ENCODE measurements at places on chromosomes 1 and 21.
A peak's percentile ranks its signal among the peaks of the same experiment; 100 is the strongest.

DNA sequence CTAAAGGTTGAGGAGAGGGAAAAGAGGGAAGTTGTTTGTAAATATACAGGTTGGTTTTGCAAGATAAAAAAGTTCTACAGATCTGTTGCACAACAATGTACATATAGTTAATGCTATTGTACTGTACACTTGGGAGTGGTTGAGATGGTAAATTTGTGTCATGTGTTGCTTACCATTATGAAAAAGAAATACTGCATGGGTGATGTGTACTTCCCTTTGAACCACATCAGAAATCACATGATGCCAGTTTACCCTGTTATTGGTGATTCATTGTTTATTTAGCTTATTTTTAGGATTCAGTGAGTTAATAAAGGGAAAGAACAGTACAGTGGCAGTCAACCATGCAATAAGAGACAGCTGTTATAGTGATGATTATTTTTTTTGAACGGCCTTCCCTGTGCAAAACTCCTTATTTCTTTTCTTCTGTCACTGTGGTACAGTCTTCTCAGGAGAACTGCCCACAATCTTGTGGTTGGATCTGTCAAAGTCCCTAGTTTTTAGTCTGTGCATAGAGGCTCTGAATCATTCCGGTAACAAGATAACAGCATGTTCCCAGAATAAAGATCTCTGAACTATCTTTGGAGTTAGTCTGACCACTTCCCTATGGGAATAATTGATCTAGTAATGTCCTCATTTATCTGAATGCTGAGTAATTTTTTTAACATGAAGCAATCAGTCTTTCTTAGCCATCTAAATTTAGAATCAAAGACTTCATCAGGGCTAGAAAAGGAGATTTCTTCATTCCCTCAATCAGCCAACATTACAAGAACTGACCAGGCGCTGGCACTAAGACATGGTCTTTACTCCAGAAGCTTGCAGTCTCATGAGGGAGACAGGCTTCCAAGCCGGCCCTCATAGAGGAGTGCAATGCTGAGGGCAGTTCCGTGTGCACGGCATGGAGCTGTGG lies 84.2 kb downstream of the SH3GLB1 start:
- peak; percentile 91 for DNase-seq

GRCh38 chr1:53314606-53315005 lies 13.3 kb downstream of the LRP8 start:
- no peak for DNase-seq

- DNase-seq: no peak
Measured at GRCh38 chr1:114189398-114189797, 35.7 kb upstream of the SYT6 start.

- no peak for DNase-seq
Measured at GRCh38 chr21:16797966-16798365, 714.9 kb upstream of the CXADR start.

GRCh38 chr1:29396438-29397255 lies 160.3 kb downstream of the PTPRU start:
- peak; percentile 13 for DNase-seq

DNA sequence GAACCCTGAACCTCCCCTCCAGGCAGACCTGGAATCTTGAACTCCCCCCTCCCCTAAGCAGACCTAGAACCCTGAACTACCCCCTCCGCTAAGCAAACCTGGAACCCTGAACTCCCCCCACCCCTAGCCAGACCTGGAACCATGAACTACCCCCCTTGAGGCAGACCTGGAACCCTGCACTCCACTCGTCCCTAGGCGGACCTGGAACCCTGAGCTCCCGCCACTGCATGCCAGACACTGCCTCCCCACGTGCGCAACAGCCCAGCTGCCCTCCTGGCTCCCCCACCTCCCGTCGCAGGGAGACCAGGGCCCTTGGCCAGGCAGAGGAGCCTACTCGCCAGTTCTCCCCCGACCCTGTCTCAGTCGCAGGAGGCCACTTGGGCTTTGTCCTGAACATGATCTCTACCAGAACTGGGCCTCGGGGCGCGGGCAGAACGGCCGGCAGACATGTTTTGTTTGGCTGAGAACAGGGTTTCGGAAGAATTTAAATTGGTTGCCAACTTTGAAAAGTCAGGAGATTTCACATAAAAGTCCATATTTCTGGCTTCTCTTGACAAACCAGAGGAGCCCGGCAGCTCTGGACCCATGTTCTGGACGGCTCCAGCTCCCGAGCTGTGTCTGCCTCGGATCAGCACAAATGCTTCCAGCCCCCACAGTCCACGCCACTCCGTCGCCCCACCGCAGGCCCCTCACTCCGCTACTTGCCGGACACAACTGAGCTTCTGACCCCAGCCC lies 9.2 kb upstream of the PLEKHG5 start:
- DNase-seq: no peak

GRCh38 chr21:8990326-8991087 lies 1530.9 kb upstream of the TPTE start:
- no peak for DNase-seq

DNA sequence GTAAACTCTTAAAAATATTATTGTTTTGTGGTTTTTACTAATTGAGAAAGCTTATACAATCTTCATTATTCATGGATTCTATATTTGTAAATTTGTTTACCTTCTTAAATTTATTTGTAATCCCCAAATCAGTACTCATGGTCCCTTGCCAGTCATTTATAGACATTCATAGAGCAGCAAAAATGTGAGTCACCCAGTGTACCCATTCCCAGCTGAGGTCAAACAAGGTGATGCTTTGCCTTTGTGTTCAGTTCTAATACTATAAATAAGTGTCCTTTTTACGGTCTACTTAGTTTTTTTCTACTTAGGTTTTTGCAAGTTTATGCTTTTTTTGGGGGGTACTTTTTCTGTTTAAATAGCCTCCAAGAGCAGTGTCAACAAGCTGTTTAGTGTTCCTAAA lies 36.1 kb downstream of the SORT1 start:
- DNase-seq: peak; percentile 46

DNA sequence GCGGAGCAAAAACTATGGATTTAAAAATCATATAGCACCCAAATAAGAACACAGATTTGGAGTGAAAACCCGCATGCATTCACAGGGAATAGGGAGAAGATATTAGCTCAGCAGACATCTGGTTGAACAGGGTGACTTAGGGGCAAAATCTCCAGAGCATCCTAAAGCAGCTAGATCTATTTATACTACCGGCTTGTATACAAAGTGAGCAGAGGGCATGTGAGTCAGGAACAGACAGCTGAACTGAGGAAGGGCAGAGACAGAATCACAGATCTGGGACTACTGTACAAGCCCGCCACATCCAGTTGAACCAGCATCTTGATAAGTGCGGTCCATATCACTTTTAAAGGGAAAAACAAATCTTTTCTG lies 35.2 kb upstream of the EXOSC10 start:
- DNase-seq: peak; percentile 75

DNA sequence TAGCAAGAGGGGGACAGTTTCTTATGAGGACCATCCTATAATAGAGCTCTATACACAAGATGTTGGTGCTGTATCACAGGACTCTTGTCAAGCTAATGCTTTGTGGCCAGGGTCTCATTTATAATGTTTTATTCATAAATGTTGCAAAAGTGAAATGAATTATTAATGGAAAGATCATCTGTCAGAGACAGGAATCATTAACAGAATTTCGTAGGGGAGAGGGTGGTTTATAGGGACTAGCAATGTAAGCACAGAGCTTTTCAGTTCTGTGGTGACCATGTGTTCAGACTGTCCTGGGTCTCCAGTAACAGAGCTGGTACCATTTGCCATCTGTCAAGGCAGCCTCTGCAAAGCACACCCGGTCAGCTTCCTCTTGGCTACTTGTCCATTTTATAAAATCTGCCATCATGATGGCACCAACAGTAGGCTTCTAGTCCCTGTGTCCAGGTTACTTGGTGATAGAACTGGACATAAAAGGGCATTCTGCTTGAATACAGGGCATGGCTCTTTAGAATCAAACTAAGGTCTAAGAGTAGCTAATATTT lies 36.2 kb downstream of the LPAR3 start:
- no peak for DNase-seq

GRCh38 chr21:25583370-25584130 lies 23.7 kb downstream of the MRPL39 start:
- no peak for DNase-seq

DNA sequence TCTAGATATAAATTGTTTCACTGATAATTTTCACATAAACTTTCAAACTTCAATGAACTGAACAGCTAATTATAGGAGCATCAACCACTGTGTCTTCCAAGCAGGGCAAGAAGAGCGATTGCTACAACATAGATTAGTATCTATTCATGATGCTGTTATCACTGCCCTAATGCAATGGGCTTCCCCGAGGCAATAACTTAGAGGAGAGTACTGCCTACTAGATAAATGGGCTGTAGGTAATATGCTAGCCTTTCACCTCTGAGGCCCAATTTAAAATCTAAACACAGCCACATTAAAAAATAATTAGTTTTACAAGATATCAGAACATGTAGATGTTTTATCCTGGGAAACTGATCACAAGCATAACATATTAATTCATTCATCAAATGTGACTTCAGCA lies 318.0 kb downstream of the VAV3 start:
- DNase-seq: no peak

GRCh38 chr1:157142201-157142600 lies 4.0 kb upstream of the ETV3 start:
- DNase-seq: no peak

- DNase-seq: no peak
Measured at GRCh38 chr1:56268519-56269140, 310.7 kb downstream of the PLPP3 start.

GRCh38 chr1:210129759-210130158 lies 102.8 kb upstream of the SERTAD4 start:
- DNase-seq: no peak

GRCh38 chr1:56448529-56449300 lies 130.6 kb downstream of the PLPP3 start:
- no peak for DNase-seq

GRCh38 chr1:62361431-62361830 lies 42.2 kb upstream of the KANK4 start:
- peak; percentile 33 for DNase-seq

DNA sequence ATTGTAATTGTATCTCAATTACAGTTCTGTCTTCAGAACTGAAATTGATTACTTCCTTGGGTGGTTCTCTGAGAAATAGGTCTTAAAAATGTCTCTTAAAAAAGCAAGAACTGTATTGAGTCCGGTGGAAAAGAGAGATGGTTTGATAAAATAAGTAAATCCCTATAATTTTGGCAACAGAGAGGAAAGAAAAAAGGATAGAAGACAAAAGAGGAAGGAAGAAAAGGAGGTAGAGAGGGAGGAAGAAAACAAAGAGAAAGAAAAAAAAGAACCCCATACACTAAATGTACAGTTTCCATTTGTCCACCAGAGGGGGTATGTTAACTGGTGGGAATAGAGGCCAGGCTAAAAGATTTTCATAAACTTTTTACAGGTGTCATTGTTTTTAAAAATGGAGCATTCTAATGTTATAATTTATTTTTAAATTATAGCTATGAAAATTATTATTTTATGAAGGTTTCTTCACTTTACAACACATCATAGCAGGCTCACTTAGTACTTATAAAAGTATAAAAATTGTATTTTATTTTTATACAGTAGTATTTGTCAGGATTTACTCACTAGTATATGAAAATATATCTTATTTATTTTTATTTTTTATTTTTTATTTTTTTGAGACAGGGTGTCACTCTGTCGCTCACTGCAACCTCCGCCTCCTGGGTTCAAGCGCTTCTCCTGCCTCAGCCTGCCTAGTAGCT lies 2.1 kb upstream of the UBE2T start:
- peak; percentile 64 for DNase-seq

DNA sequence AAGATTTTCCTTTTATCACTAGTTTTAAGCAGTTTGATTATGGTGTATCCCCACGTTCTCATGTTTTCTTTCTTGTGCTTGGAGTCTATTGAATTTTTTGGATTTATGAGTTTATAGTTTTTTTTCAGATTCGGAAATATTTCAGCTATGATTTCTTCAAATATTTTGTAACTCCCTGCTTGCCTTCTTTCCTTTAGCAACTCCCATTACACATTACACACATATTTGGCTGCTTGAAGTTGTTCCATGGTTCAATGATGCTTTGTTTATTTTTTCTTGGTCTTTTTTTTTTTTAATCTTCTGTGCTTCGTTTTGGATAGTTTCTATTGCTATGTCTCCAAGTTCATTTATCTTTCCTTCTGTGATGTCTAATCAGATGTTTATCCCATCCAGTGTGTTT lies 48.5 kb upstream of the WARS2 start:
- DNase-seq: no peak

- DNase-seq: no peak
Measured at GRCh38 chr1:245717611-245718010, 562.8 kb downstream of the KIF26B start.

DNA sequence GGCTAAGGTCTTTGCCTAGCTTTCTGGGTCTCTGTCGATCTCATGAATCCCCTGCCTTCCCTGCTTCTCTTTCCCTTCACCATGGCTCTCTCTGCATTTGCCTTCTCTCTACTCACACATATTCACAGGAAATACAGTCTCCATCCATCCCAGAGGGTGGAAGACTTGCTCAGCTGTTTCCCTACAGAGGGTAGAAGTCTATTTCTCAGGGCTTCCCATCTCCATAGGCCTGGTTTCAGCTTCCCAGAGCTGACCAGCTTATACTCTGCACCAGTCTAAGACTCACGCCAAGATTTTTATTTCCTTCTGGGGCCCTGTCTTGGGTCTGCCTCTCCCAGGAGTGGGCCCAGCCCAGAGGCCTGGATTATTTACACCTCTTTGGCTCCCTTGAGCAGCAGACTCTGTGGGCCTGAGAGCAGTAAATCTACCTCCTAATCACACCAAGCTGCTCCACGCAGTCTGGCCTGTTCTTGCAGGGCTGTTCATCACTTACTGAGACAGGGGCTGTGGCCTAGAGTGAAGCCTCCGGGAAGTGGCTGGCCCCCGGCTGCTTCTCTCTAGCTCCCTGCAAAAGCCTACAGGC lies 102.5 kb downstream of the PLXNA2 start:
- DNase-seq: no peak

GRCh38 chr1:109509176-109510134 lies at the start of gene AMIGO1:
Gene AMIGO1 (minus strand): TSS chr1:109509727. CDS start chr1:109508912, 815 bp downstream.
- DNase-seq: no peak

GRCh38 chr21:32772281-32773047 lies 909 bp upstream of the PAXBP1 start:
- DNase-seq: peak; percentile 31

DNA sequence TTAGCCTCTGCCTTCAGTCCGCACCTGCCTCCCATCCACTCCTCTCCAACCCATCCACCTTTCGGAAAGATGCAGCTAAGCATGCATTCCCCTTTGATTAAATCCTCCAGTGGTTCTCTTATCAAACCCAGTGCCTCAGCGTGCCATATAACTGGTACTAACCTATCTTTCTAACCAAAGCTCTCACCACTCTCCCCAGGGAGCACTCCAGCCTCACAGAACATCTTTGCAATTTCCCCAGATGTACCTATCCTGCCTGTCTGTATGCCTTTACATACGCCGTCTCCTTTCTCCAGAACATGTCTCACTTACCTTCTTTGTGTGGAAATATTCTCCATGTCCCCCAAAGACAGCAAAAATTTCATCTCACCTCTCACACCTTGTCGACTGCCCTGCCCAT lies 80.0 kb downstream of the SLC25A24 start:
- no peak for DNase-seq

DNA sequence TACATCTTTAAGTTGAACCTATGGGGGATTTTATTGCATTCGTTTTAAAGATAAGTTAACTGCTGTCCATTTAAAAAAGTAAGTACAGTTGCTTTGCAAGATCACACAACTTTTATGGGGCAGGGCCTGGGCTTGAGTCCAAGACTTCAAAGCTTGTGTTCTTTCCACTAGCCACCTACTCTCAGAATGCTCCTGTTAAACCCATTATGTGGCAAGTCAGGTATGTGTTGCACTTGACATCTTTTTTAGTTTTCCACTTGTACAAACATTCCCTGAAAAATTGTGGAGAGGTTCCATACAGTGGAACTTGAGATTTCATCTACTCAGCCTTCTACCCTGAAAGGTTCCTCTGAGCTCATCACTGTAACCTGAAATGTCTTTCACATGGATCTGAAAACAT lies 235.5 kb upstream of the SGIP1 start:
- no peak for DNase-seq

Measured in myocyte (in vitro differentiated cells).